NCI-H524 (cell line): ENCODE measurements at places on chromosomes 16 and 17.

- no peak for DNase-seq
Measured at GRCh38 chr17:82952019-82952418, 112.2 kb upstream of the ZNF750 start.

DNA sequence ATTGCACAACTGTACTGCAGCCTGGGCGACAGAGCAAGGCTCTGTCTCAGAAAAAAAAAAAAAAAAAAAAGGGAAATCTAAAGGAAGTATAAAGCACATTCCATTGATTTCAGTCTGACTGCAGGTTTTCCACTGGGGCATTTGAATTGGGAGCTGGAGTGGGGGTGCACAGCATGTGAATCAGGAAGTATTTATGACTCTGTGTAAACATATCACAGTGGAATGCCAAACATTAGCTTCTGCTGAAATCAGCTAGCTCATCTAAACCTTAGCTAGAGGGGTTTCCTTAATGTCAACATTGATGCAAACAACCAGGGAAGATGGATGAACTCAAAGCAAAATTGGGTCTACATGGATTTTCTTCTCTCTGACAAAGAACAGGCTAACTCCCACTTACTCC lies 641.0 kb upstream of the EEF2KMT start:
- no peak for DNase-seq

DNA sequence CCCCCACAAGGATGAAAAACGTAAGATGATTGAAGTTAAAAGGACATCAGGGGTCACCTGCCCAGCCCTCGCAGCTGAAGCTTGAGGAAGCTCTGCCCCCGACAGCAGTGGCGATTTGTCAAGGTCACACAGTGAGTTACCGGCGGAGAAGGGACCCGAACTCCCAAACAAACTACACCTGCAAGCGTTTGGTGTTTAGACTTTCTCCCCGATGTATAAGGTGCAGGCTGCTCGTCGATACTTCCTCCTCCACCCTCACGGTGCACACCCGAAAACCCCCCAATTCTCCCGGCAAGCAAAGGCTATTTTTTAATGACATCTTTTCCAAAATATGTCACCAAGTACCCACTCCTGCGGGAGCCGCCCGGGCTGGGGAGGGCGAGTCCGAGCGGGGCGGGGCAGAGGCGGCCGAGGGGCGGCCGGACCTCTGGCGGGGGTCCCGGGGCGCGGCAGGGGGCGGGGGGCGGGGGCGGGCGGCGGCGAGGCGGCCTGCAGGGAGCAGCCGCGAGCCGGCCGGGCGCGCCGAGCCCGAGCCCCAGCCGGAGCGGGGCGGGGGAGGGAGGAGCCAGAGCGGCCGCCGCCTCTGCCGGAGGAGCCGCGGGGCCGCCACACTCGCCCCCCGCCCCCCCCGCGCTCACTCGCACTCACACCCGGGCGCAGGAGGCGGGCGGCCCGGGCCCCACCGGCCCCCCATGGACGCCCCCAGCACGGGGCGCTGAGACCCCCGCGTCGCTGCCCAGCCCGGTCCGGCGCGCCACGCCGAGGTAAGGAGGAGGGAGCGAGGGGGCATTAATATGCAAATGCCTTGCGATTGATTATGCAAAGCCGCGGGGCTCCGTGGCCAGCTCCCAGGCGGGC lies at the start of gene THRA:
Gene THRA (plus strand): TSS at position 637 of the 858 bp plus-strand sequence. CDS start 11,524 bp downstream, outside the sequence.
- DNase-seq: peak; percentile 68

GRCh38 chr16:8417145-8417544 lies 173.2 kb downstream of the TMEM114 start:
- DNase-seq: no peak

DNA sequence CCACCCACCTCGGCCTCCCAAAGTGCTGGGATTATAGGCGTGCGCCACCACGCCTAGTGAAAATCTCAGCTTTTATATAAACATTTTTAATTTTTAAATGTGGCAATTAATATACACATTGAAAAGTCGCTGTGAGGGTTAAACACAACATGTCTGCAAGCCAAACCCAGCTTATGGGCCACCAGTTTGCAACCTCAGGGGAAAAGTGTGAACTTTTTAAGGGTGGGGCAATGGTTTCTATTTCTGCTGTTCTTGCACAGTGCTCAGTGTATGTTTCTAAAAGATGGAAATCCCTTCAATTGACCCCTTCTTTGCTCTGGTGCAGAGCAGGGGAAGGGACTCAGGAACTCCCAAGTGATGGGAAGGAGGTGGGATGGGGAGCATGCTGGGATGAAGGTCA lies 18.3 kb upstream of the SUPT4H1 start:
- DNase-seq: no peak

GRCh38 chr17:17752821-17753321 lies 71.6 kb downstream of the RAI1 start:
- DNase-seq: no peak

GRCh38 chr17:68701046-68701445 lies 99.9 kb upstream of the FAM20A start:
- no peak for DNase-seq

GRCh38 chr16:87713451-87714229 lies 52.1 kb downstream of the KLHDC4 start:
- no peak for DNase-seq

DNA sequence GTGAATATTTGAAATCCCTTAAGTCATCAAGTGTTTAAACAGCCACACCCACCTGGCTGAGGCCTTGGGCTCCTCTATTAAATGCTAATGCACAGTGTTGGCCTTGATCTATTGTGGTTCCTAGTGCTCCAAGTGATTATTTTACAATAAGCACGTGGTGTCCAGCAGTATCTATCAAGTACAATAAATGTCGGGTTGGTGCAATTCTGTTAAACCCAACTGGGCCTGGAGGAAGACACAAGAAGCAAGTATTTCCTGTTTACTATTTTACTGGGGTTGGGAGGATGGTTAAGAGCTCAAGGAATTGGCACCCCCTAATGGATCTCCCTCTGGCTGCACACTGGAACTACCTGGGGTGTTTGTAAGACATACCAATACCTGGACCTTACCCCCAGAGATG lies 72.1 kb upstream of the HNF1B start:
- no peak for DNase-seq

DNA sequence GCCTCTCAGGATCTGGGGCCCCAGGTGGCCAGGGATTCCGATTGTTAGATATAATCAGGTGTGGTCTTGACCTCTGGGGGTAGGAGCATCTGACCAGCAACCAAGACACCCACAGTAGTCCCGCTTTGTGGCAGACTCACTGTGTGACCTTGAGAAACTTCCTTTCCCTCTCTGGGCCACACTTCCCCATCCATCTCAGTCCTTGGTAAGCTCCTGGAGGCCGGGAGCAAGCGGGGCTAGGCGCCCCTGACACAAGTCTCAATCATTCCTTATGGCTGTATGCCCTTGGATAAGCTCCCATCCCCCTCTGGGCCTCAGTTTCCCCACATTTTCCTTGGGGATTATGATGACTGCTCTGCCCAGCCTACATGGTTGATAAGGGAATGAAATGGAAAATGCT lies 21.3 kb downstream of the CPNE2 start:
- DNase-seq: no peak

GRCh38 chr16:53668869-53669268 lies 34.8 kb downstream of the RPGRIP1L start:
- DNase-seq: no peak

GRCh38 chr16:64206862-64207261 lies 915.0 kb downstream of the CDH11 start:
- DNase-seq: peak; percentile 99

- DNase-seq: peak; percentile 15
Measured at GRCh38 chr16:85781695-85782370, 17.5 kb downstream of the EMC8 start.

DNA sequence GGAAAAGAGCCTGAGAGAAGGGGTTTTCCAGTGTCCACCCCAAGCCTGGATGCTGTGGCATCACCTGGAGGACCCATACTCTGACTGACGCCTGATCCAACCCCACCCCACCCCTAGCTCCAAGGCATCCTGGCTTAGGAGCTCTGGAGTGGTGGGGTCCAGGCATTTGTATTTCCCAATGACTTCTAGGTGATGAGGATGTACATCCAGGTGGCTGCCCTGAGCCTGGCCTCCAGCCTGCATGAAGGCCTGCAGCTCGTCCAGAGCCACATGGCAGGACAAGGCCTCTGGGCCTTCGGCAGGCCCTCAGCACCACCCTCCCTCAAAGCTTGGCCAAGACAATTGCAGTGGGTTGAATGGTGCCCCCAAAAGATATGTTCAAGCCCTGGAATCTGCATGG lies 347.5 kb downstream of the C16orf95 start:
- DNase-seq: no peak

- DNase-seq: no peak
Measured at GRCh38 chr17:58204796-58205195, 12.3 kb downstream of the EPX start.

GRCh38 chr16:19166500-19166899 lies 1.5 kb upstream of the SYT17 start:
- no peak for DNase-seq

GRCh38 chr17:64492481-64493109 lies 4.3 kb downstream of the POLG2 start:
- peak; percentile 35 for DNase-seq

GRCh38 chr17:44761932-44762810 lies 3.4 kb downstream of the ADAM11 start:
- DNase-seq: no peak

DNA sequence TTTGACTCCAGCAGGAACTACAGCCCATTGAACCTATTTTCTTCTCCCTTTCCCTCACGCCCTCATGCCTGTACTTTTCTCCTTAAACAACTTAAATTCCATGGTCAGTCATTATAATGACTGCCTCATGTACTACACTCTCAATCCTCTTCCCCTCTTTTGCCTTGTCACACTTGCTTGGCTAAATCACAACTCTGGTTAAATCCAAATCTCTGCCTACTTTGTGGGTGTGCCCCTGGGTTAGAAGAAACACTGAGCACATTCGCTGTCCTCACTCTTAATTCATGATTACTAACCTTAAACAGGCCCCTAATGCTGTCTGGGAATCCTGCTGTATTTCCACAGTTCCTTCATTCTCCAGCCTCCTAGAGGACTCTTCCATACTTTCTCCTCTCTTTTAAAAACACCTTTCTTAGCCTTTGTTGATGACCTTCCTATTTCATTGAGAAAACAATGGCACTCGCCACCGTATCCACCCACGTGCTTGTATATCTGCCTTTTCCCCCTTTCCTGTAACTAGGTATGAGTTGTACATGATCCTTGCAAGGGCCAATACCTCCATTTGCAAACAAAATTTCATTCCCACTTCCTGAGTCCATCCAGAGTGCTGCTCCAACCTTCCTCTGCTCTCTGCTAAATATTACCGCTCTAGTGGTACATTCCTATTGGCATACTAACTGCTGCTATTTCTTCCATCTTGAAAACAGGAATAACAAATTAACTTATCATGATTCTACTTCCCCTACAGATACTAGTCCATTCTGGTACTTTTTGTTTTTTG lies 28.9 kb downstream of the ZNRF1 start:
- DNase-seq: no peak

DNA sequence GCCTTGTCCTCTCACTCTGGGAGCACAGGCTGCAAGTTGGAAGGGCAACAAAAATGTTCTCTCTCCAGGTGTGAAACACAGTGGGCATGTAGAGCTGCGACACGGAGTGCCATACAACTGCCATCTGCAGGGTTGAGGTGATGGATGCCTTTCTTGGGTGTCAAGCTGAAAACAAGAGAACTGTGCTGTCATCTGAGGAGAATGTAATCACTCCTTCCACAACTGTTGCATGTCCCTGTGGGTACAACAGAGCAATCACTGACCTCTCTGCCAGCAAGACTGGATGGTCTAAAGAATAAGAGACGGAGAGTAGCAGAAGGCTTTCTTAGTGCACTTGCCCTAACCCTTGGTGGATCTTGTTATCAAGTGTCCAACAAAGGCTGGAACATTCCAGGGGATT lies 29.2 kb downstream of the SLFN11 start:
- DNase-seq: no peak

DNA sequence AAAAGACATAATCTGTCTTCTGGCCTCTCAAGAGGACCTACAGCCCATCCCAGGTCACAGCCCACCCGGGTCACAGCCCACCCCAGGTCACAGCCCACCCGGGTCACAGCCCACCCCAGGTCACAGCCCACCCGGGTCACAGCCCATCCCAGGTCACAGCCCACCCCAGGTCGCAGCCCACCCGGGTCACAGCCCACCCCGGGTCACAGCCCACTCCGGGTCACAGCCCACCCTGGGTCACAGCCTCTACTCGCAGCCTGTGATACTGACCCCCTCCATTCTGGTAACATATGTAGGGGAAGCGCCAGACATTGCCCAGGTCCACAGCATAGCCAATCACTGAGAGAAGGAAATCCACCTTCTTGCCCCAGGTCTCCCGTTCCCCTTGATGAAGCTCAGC lies 14.2 kb downstream of the SLC6A4 start:
- no peak for DNase-seq

GRCh38 chr16:89289428-89290395 lies 72.2 kb downstream of the ZNF778 start:
- DNase-seq: peak; percentile 32

DNA sequence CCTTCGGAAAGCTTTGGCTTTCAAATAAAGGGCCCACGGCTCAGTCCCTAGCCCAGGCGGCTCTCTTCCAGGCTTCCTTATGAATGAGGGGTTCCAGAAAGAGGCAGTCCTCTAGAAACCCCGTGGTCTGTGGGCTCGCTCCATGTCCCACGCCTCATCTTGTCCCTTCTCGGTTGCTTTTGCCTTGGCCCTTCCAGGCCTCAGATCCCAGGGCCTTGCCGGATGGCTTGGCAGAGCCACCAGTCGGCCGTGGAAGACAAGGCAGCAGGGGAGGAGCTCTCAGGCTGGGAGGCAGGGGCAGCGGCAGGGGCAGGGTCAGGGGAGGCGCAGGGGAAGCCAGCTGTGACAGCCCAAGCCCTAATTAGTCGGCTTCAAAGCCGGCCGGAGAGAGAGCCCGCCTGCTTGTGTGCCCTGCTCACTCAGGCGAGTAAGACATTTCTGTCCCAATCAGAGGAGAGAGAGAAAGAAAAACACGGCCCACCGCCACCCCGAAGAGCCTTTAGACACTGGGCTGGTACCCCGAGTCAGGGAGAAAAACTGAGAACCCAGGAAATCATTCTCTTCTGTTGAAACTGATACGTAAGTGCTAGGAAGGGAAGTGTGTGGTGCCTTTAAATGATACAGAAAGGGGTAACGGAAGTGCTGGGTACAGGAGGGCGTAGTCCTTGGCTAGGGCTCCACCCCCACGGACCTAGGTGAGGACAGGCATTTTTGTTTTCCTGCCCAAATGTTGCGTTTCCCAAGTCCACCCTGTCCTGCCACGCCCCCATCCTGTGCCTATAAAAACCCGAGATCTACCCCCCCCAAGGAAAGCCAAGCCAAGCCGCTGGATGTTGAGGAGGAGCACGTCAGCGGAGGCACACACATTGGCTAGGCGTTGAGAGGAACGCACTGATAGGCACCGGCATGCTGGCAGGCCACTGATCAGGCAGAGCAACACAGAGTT lies 27.8 kb upstream of the MEIOC start:
- DNase-seq: peak; percentile 89

- no peak for DNase-seq
Measured at GRCh38 chr17:70181866-70182265, 12.5 kb downstream of the KCNJ2 start.
